ENCODE measurements at places on chromosomes 6 and 20.

DNA sequence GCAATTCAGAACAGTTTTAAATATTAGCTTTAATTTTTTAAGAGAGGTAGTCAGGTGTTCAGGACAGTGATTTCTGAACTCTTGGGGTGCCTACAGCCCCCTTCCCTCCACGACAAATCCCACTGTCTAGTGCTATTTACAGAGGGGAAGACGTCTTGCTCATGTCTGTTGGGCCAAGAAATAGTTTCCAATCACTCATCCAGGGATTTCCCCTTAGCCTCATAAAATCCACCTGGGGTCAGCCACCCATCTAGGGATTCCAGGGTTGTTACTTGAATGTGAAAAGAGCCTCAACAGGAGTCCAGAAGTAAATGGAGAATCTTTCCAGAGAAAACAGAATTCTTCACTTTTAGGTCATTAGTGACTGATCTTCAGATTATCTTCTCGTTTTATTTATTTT lies 37.0 kb downstream of the BICRAL start:
- no peak for DNase-seq

DNA sequence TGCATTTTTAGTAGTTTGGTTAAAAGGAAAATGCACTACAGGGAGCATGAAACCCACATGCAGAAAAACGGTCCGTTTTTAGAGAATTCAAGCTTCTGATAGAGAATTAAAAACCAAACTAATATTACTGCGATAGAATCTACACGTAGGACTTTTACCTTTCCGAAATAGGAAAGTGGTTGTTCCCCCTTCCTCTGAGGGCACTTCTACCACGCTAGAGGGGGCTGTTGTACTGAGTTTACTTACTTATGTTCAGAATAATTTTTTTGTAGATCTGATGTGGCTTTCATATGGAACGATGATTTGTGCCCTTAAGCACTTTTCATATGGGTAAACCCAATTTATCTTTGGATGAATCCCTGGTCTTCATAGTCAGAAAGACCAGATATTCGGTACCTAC lies 264.3 kb upstream of the PLN start:
- peak; percentile 71 for DNase-seq

DNA sequence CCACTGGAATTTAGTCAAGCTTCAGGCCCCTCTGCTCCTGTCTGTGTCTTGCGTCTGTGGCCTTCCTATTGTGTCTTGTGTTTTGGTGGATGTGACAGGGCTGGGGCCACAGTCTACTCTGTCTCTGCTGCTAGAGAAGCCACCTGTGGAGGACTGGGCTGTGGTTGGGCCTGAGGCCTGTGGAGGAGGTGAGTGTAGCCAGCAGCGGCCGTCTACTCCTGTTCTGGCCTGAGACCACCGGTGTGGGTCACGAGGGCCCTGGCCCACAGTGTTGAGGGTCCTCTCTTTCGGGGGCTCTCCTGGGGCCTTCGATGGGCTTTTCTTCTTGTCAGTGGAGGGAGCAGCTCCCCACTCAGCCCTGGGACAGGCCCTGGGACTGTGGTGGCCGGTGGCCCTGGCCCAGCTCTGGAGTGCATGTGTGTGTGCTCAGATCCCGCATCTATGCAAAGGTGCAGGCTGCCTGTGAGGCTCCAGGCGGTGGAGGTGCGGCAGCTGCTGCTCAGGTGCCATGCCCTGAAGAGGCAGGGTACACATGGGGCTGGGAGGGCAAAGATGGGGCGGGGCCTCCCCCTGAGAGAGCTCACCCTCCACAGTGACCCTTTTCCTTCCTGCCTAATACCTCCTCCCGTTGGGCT lies 20.8 kb downstream of the SDCBP2 start:
- no peak for DNase-seq

DNA sequence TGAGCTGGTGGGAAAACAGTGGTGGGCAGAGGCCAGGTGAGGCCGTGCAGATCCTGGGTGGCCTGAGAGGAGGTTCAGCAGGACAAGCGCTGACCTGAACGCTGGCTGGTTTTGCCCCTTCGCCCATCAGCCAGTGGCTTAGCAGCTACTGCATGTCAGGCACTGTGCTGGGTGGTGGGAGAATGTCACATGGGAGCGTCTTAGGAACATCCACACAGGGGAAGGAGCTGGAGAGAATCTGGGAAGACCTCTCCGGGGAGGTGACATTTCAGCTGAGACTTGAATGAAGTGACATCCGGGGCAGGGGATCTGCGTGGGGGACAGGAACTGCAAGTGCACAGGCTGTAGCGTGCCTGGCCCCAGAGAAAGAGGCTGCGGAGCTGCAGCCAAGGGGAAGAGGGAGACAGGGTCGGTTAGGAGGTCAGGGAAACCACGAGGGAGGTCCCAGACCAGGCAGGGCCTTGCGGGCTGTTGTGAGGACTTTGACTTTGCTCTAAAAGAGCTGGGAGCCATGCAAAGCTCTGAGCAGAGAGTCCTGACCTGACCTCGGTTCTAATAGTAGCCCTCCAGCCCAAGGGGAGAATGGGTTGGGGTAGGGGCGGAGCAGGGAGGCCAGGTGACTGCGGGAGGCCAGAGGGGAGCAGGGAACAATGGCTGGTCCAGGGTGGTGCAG lies 156.8 kb upstream of the PTPN1 start:
- no peak for DNase-seq

DNA sequence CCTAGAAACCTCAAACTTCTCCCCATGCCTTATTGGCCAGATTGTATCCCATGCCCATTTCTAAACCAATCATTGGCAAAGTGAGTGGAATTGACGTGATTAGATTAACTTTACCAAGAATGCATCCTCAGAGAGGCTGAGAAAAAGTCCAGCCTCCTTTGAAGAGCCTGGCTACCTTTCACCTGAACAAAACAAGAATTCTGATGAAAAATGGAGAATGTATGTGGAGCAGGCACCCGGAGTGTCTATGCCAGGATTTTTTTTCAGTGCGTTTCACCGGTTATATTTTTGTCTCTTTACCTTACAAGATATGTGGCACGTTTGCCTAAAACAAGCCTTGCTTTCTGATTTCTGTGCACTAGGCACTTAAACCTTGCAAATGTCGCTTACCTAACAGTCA lies 6.1 kb upstream of the TRAM2 start:
- no peak for DNase-seq

DNA sequence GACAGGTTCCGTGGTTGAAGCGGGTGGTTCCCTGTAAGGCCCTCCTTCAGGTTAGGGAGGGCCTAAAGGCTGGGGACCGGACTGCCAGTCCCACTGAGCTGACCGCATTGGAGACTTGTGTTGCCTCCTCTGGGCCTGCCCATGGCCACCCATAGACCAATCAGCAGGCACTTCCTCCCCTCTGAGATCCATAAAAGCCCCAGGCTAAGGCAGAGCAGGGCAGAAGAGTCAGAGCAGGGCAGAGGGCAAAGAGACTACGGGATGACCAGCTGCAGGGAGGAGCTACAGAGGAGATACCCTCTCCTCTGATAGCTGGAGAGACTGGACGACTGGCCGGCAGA lies 537.4 kb downstream of the TENT5A start:
- DNase-seq = no peak

DNA sequence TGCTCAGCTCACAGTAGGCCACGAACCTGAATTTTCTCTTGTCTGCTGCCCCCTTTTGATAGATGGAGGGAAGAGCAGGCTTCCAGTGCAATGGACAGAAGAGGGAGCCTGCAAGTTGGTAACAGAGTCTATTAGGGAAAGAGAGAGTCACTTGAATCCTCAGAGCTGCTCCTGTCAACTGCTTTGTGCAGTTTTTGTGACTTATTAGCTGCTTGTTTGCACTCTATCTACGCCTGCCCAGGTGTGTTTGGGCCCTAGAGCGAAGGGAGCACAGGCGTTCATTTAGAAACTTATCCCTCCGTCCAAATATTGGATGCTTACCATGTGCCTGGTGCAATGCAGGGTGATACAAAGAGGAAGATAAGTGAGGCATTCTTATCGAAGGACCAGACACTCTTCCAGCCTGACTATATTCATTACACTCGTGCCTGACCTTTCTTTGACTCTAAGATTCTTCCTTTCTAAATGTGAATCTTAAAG lies 11.6 kb upstream of the SLC2A12 start:
- peak; percentile 78 for DNase-seq

DNA sequence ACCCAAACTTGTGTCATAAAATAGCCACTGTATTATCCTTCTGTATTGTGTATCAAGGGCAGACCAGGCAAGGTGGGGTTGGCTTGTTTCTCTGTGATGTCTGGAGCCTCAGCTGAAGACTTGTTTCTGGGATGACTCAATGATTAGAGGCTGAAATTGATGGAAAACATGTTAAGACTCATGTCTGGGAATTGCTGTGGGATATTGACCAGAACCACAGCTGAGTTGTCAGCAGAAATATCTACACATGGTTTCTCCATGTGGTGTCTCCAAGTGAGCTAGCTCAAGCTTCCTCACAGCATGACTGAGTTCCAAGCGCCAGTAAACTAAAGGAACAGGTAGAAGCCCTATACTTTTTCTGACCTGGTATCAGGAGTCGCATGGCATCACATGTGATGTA lies 128.5 kb upstream of the SYNDIG1 start:
- no peak for DNase-seq

GRCh38 chr6:107083921-107084320 lies 31.4 kb downstream of the BEND3 start:
- DNase-seq = no peak

DNA sequence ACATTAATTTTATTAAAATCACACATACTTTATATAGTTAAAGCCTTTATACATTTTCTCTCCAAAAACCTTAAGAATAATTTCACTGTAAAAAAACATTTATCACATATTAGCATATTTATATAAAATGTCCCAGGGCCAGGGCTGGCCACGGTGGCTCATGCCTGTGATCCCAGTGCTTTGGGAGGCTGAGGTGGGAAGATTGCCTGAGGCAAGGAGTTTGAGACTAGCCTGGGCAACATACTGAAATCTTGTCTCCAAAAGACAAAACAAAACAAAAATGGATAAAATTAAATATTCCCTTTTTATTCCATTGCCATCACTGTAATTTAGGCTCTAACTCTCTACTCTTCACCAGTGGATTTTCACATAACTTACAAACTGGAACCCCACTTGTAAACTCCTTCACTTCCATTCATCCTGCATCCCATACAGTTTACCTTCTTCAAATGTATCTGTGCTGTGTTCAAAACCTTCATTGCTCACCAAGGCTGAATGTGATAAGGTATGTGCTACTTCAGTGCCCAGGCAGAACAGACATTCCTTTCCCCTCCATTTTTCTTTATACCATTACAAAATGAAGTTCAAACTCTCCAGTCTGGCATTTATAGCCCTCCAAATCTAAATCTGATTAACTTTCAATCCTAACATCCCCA lies 42.9 kb upstream of the PIM1 start:
- DNase-seq = no peak

GRCh38 chr6:100595456-100595855 lies 130.7 kb upstream of the SIM1 start:
- DNase-seq = no peak

DNA sequence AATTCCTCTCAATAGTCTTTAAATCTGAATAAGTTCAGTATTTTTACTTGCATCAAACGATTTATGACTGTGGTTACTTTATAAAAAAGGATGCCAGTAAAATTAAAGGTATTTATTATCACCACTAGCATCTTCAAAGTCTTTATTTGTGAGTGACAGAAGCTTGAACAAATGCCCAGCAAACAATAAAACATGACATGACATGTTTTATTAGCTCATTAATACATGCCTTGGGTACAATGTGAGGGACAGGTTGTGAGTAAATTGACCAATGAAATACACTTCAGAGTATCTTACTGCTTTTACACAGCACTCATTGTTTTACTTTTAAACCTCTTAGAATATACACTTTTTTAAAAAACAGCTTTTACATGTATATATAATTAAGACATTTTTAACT lies 113.4 kb upstream of the BEND3 start:
- DNase-seq = no peak

DNA sequence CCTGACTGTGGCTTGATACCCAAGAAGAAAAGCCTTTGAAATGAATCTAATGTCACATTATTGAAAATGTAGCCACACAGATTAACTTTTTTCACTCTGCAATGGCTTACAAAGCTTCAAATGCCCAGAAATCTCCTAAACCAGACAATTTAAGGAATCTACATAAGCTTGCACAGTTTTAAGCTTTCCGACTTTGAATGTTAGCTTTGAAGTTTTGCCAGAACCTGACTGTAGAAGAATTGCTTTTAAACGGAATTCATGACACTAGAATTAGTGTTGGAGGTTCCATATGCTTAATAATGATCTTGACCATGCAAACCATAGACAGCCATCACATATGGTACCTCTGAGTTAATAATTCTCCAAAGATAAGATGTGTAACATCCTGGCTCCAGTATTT lies 798.5 kb upstream of the EPHA7 start:
- no peak for DNase-seq

DNA sequence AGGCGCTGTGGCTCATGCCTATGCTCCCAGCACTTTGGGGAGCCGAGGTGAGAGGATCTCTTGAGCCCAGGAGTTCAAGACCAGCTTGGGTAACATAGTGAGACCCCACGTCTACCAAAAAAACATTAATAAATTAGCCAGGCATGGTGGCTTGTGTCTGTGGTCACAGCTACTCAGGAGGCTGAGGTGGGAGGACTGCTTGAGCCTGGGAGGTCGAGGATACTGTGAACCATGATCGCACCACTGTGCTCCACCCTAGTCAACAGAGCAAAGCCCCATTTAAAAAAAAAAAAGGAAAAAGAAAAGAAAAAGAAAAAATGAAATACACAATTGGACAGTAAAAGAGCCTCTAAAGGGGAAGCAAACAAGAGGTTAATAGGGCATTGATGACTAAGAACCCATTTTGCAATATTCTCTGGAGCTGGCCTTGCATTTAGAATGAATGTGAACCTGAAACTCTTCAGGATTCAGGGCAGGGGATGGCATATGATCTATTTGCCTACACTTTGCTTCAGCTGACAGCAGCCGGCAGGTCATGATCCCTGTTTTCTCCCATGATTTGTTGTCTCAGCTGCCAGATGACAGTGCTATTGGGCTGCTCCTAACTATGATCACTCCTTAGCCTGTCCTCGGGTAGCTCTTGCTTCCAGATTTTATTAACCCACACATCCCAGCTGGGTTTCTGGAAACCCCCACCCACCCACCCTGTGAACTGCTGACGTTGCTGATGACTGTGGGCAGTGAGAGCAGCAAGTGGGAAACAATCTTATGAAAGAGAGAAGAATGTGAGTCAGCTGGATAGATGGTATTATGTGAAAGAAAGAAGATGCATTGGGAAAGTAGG lies 83.8 kb upstream of the ELOVL5 start:
- peak; percentile 94 for DNase-seq

- no peak for DNase-seq
These were observed 49.1 kb upstream of the CCR6 start for GRCh38 chr6:167073679-167074274.
